Inflammatory macrophage treated with lipopolysaccharide for 1 hour (primary cell): ENCODE measurements at places on chromosomes 5 and 9.

DNA sequence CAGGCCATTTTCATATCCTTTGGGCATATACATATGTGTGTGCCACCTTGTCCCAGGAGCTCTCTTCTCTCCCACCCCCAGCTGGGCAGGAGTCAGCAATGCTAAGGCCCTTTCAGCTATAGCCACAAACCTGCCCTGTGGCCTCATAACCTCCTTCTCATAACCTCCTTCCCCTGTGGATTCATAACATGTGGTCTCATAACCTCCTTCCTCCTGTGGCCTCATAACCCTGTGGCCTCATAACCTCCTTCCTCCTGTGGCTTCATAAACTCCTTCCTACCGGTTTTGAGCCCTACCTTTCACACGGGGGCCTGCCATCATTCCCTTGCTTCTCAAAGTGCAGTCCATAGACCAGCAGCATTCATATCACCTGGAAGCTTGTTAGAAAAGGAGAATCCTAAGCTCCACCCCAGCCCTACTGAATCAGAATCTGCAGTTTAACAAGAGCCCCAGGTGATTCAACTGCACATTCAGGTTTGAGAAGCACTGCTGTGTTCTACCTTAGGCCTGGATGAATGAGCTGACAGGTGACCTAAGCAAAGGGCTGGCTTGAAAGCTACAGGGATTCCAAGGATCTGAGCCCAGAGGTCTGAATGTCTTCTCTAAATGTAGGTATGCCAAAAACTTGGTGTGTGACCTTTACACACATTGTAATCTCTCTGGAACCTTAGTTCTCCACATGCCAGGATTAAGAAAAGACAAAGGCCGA lies 41.9 kb upstream of the PLPP6 start:
- DNase-seq = no peak

GRCh38 chr9:127334725-127335124 lies 62.2 kb upstream of the SLC2A8 start:
- DNase-seq = peak; percentile 17

DNA sequence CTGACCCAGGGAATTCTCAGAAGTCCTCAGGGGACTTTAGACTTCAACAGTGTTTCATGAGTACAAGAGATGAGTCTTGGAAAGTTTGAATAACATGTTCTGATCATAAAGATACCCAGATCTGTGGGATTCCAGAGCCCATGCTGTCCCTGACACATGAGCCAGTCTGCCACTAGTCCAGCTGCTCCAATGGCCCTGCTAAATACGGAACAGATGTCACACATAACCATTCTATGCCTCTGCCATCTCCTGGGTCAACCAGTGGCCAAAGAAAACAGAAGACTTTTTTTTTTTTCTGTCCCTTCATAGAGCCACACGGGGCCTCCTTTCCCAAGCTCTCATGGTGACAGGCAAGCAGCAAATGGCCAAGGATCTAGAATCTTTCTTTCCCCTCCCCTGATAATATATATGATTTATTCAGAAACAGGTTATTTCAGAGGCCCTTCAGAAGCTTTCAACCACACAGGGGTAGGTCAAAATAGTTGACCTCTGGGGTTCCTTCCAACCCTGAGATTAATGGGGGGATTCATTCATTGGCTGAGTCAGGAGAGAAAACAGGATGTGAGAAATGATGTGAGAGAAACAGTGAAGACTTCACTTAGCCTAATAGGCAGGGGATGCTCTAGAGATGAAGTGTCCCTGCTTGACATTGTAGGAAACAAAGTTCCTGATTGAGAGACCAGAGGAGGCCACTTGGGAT lies 367.7 kb downstream of the CDK5RAP2 start:
- DNase-seq = no peak

- no peak for DNase-seq
These were observed 2.9 kb downstream of the FPGS start for GRCh38 chr9:127805620-127806019.

- no peak for DNase-seq
These were observed 907 bp downstream of the HMCN2 start for GRCh38 chr9:130266236-130267098.

DNA sequence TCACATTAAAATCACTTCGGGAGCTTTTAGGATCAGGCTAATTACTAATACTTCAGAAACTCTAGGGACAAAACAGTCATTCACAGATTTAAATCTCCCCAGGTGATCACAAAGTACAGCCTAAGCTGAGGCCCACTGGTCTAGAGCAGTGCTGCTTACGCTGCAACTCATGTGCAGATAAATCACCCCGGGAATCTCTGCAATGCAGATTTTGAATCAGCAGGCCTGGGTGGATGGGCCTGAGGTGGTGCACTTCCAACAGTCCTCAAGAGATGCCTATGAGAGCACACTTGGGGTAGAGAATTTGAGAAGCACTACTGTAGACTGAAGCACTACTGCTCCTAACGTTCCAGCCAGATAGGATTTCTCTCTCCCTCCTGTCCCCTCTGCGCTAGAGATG lies 28.4 kb downstream of the CSF1R start:
- no peak for DNase-seq

GRCh38 chr5:63205976-63206375 lies 627.4 kb downstream of the LRRC70 start:
- DNase-seq = no peak

- no peak for DNase-seq
These were observed 184.0 kb downstream of the GOLPH3 start for GRCh38 chr5:31990081-31990650.

GRCh38 chr5:65268525-65268924 lies 213.2 kb downstream of the ADAMTS6 start:
- DNase-seq = no peak

DNA sequence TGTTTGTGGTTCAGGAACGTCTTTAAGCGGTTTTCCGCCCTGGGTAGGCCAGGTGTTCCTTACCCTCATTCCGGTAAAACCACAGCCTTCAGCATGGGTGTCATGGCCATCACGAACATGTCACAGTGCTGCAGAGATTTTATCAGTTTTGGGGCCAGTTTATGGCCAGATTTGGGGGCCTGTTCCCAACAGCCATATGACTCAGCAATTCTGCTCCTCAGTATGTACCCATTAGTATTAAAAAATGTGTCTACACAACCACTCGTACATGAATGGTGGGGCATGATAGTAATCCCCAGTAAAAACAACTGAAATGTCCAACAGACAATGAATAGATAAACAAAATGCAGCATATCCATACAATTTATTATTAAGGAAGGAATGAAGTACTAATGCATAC lies 51.9 kb upstream of the TTC23L start:
- DNase-seq = no peak

DNA sequence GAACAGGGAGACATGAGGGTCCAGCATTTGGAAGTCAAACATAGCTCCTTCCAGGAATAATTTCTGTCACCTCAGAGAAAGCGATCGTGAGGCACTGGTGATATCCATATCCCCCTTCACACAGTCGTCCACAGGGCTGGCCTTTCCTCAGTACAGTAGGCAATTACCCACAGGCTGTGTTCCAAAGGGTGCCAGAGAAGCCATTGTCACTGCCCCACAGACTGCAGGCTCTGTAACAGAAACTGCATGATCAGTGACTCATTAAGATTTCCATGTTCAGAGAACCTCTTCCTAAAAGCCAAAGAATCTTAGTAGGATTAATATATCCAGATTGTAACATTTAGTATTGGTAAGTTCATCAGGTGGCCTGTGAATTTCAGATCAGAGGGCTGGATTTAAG lies 127.6 kb downstream of the RPS23 start:
- no peak for DNase-seq

DNA sequence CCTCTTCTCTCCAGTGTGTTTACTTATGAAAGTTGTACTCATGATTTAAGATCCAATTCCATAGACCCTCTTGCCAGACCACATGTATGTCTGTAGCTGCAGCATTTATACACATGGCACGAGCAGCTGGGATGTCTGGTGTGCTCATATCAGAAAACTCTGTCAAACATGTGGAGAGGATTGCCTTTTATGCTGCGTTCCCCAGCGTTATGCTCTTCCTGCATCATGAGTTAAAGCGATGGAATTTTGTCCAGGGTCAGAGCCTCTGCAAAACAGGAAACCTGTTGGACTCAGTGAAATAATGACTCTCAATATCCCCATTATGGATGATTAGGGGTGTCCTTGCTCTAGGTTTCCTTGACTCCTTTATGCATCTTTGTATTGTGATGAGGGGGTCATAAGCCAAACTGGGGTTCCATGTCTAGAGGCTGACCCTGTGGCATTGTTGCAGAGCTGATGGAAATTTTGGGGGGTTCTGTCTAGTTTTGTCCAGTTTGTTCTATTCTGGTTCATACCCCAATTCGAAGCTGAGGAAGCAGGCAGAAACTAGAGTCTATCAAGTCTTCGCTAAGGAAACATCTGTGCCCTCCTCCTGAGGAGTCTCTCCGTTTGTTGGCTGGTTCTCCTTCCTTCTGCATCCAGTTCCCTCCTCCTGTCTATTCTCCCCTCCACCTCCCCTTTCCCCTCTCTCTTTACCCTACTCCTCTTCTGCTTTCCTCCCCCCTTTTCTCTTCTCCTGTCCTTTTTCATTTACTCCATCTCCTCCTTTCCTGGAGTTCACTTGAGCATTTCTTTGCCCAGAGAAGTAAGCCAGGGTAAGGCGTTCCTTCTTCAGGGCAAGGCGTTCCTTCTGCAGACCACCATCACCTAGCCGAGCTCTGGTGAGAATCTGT lies 252.8 kb downstream of the MAST4 start:
- DNase-seq = no peak

- peak; percentile 80 for DNase-seq
These were observed 1.4 kb downstream of the TJP2 start for GRCh38 chr9:69175486-69175885.

DNA sequence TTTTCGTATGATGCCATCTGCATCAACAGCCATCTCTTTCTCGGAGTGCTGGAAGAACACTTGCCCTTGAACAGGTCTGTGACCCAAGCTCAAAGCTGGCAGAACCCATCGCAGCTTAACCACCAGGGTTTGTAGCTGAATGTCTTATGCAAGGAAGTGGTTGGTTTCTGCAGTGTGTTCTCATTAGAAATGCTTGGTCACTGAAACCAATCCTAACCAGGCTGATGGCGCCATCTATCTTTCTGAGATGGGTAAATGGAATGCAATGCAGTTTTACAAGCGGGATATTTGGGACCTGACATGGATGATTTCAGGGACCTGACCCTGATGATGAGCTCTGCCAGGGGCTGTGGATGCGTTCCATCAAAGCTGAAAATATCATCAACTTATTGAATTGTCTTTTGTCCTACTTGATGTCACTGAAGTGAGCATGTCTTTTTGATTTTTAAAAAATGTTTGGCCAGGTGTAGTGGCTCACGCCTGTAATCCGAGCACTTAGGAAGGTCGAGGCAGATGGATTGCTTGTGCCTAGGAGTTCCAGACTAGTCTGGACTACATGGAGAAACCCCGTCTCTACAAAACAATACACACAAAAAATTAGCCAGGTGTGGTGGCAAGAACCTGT lies 28.7 kb downstream of the DMRT3 start:
- peak; percentile 78 for DNase-seq

GRCh38 chr5:58165152-58165551 lies 294.7 kb downstream of the PLK2 start:
- no peak for DNase-seq

DNA sequence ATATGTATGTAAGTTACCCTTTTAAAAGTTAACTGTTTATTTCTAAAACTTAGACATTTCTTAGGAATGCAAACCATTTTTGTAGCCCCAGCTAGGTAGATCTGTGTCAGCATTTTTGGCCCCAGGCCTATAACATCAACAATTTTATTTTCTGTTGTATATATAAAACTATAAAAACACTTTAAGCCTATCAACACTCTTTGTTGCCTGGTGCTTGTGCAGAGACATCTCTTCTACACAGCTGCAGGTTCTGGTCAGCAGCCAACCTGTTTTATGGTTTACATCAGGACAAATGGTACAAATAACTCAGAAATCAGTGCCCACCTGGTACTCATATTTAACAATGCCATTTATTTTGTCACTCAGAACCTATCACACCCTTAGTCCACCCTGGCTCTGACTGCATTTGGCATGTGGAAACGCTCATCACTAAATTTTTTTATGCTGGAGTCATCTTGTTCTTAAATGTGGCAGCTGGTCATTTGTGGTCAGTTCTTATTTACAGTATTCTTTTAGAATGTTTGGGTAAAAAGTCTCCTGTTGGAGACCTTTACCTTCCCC lies 173.4 kb downstream of the DNAH5 start:
- no peak for DNase-seq

- no peak for DNase-seq
These were observed 53.6 kb upstream of the GABRB2 start for GRCh38 chr5:161600156-161600555.

DNA sequence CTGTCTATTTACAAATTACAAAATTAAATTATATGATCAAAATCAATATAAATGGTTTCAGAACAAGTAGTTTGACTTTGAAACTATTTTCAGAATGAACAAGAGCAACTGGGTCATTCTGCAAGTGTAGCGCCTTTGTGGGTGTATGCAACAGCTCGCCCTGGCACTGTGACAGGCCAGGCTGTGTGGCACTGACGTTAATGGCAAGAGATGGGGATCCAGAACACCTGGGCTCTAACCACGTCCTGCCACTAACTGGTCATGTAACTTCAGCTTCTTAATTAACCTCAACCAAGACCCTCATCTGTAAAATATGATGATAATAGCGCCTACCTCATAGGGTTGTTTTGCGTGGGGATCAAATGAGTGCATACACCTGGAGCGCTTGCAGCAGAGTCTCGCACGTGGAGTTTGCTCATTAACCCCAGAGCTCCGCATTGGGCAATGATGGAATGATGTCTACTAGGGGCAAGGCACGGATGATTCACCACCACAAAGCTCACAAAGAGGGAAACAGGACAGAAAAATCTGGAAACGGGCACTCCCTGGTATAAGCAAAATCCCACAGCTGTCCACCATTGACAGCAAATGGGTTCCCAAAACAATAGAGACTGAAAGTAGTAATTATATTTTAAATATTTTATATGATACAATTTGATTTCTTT lies 639.4 kb downstream of the SEMA5A start:
- no peak for DNase-seq

- DNase-seq = no peak
These were observed 265.6 kb downstream of the TLE1 start for GRCh38 chr9:81423589-81424326.

DNA sequence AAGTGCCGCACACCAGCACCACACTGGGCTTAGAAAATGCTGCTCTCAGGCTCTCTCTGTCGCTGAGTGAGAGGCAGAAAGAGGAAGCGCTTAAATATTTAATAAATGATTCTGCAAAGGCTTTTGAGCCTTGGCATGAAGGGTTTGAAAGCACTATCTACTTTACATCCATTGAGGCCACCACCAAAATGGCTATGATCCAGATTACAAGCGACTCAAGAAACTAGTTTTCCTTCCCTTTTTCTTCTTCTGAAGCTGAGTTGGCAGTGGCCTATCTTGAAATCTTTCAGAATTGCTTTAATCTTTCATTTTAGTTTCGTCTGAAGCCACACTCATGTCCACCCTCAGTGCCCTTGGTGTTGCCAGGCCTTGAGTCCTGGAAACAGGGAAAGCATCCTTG lies 59.5 kb downstream of the EBF1 start:
- no peak for DNase-seq

GRCh38 chr9:112175796-112176315 lies 759 bp upstream of the SUSD1 start:
- no peak for DNase-seq

GRCh38 chr5:147689426-147689825 lies 93.1 kb downstream of the JAKMIP2 start:
- no peak for DNase-seq
